Vein endothelial cell (primary cell): ENCODE measurements at places on chromosomes 11 and 22. TPM values are rescaled to one million over a fixed set of nuclear protein-coding genes. Genes with fewer than 3 reads are reported as not detected.

Gene CABP4
- total RNA-seq: 1.9 and 3.9 TPM in 2 replicates

Gene OR9I1
- total RNA-seq: not detected in 2 replicates

Gene BRD1
- 26.9 and 28.4 TPM in 2 replicates for total RNA-seq

Gene SVIP
- total RNA-seq: 18.9 and 33.3 TPM in 2 replicates

Gene TYMP
- 5.5 and 9.5 TPM in 2 replicates for total RNA-seq

Gene CCDC15
- 1.6 and 4.2 TPM in 2 replicates for total RNA-seq

Gene IFITM10
- 0.29 and 1.3 TPM in 2 replicates for total RNA-seq

Gene ARHGAP42
- 5.5 and 5.9 TPM in 2 replicates for total RNA-seq

Gene PRR33
- not detected in 2 replicates for total RNA-seq

Gene RBFOX2
- total RNA-seq: 167 and 186 TPM in 2 replicates

Gene SAA1
- not detected in 2 replicates for total RNA-seq

Gene POLD4
- 53.0 and 75.8 TPM in 2 replicates for total RNA-seq

Gene PLAAT4
- 0.96 and 1.6 TPM in 2 replicates for total RNA-seq
